Upper lobe of right lung (tissue), 1 donor: ENCODE measurements at places on chromosomes 4 and X.

DNA sequence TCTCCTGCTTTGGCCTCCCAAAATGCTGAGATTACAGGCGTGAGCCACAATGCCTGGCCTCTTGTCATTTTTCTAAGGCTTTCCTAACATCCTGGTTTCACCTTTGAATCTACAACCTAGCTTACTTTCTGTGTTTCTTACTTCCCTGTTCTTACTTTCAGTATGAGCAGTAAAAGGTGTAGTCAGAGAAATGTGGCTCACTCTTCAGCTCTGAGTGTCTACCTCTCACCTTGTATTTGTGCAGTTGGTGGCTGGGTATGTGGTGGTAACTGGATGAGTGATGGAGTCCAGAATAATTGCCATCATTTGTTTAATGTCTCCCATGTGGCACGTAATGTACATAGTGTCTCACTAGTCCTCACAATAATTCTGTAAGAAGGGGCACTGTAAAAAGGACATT is 19.1 kb upstream of the CXCL11 start:
- DNase-seq = no peak

DNA sequence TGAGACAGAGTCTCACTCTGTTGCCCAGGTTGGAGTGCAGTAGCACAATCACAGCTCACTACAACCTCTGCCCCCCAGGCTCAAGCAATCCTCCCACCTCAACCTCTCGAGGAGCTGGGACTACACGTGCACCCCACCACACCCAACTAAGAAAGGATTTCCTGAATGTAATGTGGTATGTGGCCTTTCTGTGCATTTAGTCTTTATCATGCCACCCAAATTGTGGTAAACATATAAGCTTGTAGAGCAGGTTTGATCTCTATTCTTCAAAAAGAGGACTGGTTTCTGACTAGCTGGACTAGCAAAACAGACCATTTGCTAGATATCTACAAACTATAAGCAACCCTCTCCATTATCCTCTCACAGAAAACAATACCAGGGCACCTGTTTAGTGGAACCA is 33.6 kb downstream of the ELOVL6 start:
- no peak for DNase-seq

DNA sequence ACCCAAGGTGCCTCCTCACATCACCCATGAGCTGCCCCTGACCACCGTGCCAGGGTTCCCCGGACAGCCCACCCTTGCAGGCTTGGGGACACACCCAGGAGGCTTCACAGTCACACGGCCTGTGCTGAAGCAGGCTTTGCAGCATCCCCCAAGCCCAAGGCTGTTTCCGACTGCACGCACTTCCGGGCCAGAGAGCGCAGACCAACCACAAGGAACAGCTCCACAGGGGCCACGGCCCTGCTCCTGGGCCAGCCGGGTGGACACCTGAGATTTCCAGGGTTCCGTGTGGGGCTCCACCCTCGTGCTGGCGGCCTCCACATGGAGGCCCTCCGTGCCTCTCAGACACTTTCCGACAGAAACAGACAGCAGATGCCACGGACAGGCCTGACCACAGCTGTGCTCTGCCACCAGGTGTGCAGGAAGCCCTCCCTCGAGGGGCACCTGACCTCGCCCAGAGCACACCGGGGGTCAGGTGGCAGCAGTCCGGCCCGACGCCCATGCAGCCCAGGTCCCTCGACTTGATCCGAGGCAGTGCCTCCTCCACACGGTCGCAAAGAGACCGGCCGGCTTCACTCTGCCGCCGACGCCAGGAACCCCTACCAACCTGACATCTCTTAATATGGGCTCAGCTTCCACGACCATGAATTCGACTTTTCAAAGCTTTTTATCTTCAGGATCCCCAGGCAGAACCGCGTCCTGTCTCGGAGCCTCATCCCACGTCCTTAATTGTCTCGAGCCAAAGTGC is 8.0 kb downstream of the CTBP1 start:
- peak; percentile 60 for DNase-seq

DNA sequence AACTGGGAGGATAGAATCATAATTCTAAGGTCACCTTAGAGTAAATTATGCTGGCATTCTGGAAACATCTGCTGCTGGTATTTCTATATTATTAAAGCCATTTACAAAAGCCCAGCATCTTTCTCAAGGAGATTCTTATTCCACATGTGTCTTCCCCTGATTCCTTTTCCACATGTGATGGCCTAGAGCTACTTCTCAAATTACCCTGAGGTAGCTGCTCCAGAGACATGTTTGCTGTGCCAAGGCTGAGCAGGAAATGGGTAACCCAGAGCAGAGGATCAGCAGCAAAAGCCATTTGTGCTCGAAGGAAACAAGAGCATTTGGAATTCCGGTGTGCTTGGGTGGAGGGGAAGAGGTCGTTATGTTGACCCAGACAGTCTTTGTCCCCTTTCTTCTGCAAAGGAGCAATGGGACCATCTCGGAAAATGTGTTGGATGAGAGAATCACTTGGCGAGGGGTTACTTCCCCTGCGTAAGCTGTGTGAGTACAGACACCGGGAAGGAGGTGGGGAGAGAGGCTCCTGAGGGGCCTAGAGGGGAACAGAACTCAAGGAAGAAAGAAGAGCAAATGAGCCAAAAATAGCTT is 24.6 kb downstream of the TSC22D3 start:
- DNase-seq = no peak

- no peak for DNase-seq
These were observed 190.6 kb downstream of the CCSER1 start for GRCh38 chr4:90317785-90318184.

DNA sequence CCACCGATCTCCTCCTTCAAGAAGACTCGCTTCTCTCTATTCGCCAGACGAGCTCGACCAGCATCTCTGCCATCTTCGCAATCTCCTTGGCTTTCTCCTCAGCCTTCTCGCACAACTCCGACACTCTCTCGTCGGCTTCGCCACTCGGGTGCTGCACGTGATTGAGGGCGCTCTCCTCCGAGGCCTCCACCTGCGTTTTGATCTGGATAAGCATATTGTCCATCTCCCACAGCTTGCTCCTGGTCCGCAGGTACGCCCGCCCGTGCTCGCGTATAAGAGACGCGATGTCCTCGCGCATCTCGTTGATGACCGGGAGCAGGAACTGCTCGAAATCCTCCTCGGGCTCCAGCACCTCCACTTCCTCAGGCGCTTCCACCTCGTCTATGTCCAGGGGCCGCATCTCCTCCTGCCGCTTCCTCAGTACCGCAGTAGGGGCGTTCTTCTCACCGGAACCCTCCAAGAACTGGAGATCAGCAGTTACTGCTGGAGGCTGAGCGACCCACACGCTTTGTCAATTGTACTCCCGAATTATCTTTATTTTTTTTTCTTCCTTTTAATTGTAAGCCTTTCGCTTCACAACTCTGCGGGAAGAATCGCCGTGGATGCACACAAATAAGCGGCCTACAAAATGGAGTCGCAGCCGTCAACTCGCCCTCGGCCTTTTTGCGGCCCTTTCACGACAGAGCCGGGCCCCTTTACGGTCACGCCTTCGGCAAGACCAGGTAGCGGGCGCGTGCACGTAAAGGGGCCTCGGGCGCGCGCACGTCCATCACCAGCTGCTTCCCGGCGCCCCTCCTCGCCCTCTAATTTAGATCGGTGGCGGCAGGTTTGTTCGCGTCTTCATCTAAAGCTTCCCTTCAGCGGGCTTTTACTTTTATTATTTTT is at the start of gene MRFAP1L1:
MRFAP1L1 (minus strand) TSS at position 636 of the 885 bp plus-strand sequence; CDS start at position 400, 236 bp downstream.
- DNase-seq = peak; percentile 98

- DNase-seq = peak; percentile 40
These were observed 27.7 kb downstream of the UVSSA start for GRCh38 chr4:1374706-1375045.

DNA sequence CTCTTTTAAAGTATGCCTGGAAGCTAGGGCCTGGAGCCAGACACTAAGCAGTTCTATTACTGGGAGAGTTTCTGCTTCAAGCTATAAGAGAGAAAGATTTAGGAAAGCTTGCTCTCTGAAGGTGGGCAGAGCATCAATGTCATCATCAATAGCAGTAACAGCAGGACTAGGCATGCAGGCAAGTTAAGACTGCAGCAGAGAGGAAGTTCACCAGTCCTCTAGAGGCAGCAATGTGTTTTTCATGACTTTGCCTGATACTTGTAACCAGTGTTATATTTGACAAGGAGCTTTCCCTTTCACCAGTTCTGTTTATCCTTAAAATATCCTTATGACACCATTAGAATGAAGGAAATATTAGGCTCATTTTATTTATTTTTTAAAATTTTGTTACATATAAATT is 237.9 kb downstream of the KCTD8 start:
- no peak for DNase-seq

GRCh38 chr4:122456231-122457116 is at the start of gene IL2:
Gene IL2, minus strand, starts transcription at chr4:122456725. Its CDS starts 285 bp downstream, at chr4:122456440.
- no peak for DNase-seq

GRCh38 chr4:154414796-154415195 is 76.8 kb downstream of the DCHS2 start:
- no peak for DNase-seq

- DNase-seq = no peak
These were observed 264.1 kb upstream of the GATB start for GRCh38 chr4:152024881-152025280.

- no peak for DNase-seq
These were observed 133.1 kb downstream of the CORIN start for GRCh38 chr4:47704693-47705325.
